Fibroblast of skin of scalp (primary cell): ENCODE measurements at places on chromosomes 7 and 10.

DNA sequence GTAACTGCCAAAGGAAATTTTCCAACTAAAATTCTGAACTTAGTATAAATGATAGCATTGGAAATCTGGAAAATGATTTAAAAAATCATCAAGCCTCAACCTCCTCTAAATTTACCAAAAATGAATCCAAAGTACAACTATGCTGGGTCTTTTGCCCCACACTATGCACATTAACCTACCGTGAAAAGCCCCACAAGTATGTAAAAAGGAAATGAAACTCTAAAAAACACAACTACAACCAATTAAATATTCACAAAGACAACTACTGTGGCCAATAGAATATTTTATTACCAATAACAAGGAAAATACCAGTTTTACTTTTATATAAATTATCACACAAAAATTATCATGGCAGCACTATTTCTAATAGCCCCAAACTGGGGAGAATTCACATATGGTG is 19.3 kb downstream of the EIF3A start:
- no peak for DNase-seq

GRCh38 chr7:71636329-71636728 is 504.4 kb downstream of the GALNT17 start:
- peak; percentile 47 for DNase-seq

DNA sequence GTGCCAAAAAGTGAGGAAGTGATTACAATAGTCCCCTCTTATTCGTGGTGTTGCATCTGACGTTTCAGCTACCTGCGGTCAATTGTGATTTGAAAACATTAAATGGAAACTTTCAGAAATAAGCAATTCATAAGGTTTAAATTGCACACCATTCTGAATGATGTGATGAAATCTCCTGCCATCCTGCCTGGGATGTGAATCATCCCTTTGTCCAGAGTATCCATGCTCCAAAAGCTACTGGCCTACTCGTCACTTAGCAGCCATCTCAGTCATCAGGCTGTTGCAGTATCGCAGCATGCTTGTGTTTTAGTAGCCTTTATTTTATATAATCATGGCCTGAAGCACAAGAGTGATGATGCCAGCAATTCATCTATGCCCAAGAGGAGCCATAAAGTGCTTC is 97.7 kb upstream of the CDCA7L start:
- no peak for DNase-seq

DNA sequence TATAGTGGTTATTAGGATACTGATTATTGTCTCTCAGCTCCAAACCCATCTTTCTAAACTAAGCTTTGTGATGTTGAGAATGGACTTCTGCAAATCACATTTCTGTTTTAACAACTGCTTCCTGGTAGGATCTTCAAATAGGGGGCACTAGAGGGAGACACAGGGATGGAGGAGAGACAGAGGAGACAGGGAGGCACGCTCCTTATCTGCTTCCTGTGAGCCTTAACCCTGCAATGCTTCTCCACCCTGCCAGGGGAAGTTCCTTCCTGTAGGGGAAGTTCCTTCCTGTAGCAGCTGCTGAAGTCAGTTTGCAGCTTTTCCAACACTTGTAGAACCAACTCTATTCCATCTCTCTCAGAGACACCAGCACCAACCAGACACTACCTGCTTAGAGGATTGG is 847.2 kb downstream of the CCSER2 start:
- DNase-seq, result no peak

- DNase-seq, result no peak
Observed at GRCh38 chr10:68668231-68668630, 52.8 kb upstream of the CCAR1 start.
